Cortex of kidney (tissue), 1 donor: ENCODE measurements at places on chromosomes 3 and 15.

- no peak for DNase-seq
These were observed 13.6 kb downstream of the CCDC12 start for GRCh38 chr3:46962990-46963389.

- no peak for DNase-seq
These were observed 368.0 kb upstream of the AGTR1 start for GRCh38 chr3:148329481-148330235.

- DNase-seq = no peak
These were observed 70.1 kb upstream of the GLCE start for GRCh38 chr15:69090197-69090948.

DNA sequence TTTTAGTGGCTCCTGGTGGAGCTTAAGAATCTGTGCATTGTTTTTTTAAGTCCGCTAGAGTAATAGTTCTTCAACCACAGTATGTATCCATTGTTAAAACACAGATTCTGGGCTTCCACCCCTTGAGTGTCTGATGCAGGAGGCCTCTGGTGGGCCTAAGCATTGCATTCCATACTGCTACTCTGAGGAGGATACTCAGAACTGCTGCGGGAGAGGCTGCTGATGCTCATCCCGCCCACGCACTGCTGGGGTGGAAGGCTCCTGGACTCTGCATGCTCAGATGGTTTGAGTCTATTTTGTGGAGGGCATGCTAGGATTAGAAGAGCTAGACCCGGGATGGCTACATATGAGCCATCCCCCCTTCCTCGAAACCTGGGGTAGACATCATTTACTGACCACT, 74.4 kb downstream of the THSD4 start:
- no peak for DNase-seq

DNA sequence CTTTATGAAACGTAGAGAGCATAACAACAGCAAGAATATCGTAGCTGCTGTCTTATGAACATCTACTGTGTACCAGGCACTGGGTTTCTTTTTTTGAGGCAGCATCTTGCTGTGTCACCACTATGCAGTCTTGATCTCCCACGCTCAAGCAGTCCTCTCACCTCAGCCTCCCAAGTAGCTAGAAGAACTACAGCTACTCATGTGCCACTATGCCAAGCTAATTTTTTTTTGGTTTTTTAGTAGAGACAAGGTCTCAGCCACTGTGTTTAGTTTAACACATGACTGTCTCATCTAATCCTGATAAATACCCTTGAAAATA, 129.9 kb downstream of the VGLL4 start:
- no peak for DNase-seq

- no peak for DNase-seq
These were observed 309.9 kb downstream of the RPLP1 start for GRCh38 chr15:69762373-69763148.

GRCh38 chr15:62578546-62578945, 413.5 kb upstream of the C2CD4B start:
- no peak for DNase-seq

DNA sequence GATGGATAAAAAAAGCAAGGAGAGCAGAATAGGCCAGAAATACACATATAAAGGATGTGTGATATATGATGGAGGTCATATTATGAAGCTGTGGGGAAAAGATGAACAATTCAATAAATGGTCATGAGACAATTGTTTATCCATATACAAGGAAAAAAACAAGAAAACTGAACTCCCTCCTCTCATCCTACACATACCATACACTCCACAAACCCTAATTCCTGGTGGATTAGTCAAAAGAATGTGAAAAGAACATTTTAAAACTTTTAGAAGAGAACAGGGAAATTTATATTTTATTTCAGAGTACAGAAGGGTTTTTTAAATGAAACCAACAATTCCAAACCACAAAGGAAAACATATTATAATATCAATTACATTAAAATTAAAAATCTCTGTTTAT, 34.5 kb upstream of the NR2E3 start:
- DNase-seq = no peak

DNA sequence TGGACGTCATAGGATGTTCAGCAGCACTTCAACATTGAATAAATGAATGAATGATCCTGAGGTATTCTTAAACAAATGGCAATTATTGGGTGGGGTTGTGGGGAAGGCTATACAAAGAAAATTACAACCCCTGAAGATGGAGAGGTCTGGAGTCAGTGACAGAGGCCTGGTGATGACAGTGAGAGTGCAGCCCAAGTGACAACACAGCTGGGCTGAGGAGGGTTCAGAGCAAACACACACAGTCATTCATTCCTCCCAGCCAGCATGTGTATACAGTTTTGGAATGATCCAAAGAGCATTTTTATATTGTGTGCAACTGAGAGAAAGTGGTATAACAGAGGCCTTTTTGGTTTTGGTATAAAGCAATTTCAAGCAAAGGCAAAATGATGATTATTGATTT, 148.1 kb downstream of the ANO10 start:
- no peak for DNase-seq

DNA sequence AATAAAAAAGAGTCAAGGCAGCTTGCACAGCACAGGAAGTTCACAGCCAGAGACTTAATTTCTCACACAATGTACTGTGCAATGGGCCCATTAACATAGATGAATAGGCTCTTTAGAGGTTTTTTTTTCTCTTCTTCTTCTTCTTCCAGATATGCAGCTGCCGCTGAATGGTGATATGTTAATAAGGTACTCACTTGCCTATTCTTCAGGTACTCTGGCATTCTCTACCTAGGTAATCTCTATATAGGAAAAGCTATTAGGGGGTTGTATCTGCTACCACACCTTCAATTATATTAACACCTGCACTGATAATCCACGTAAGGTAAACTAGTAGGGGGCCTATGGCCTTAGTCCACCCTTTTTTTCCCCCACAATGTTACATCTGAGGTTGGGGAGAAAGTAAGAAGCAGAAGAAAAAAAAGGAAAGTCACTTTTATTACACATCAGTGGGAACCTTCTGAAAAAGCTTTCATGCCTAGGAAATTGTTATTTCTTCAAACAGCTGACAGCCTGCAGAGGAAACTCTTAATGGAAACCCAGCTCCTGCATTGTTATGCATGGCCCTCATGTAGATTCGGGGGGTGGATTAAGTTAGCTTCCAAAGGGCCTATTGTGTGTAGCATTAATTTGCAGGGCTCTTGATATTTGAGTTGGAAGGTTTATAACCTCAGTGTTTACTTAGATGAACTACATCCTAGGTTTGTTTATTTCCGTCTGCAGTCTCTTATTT, 525.5 kb downstream of the ZIC1 start:
- no peak for DNase-seq

DNA sequence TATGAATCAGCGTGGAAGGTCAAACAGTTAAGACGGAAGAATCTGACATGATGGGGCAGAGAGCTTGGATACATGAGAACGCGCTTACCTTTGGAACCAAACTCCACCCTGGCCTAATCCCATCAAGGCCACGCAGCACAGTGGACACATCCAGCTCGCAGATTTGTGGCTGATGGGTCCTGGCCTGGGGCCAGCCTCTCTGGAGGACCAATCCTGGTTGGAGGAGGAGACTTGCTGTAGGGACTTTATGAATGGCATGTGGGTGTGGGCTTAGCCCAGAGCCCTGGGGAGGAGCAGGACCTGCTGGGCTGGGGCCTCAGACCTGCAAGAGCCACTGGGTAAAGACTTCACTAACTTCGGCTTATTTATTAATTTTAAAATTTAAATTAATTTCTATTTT, 73.4 kb upstream of the ANKRD34C start:
- DNase-seq = no peak

DNA sequence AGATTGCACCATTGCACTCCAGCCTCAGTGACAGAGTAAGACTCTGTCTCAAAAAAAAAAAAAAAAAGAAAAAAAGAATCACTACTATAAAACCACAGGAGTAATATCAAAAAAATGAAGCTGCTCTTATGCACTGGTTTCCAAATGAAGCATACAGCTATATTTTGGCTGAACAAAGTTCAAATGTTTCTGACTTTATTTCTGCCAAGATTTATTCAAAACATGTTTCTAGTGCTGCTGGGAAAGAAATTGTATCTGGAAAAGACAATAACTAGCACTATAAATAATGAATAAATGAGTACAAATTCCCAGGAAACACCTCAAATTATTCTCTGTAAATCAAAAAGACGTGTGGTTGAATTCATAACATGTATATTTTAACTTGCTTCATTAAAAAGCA, 102.5 kb upstream of the MME start:
- DNase-seq = no peak

DNA sequence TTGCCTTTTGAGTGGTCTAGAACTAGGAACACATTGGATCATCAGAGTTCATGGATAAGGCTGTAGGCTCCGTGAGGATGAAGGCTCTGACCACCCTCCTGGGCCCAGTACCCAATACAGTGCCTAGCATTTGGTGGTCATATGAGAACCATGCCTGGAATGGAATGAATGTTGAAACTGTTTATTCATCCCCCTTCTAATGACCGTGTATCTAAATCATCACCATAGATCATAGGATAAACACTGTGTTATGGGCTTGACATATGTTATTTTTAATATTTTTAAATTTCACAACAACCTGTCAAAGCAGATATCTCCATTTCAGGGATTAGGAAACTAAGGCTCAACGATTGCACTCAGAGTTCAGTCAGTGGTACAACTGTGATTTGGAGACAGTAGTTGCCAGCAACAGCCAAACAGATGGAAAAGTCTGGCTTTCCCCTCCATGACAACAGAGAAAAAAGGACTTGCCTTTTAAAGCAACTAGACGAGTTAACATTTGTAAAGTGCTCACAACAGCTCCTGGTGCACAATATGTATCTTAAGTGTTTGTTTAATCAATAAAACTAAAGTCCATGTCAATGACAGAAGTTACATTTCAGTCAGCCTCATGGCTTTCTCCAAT, 89.6 kb downstream of the TMEM266 start:
- no peak for DNase-seq

DNA sequence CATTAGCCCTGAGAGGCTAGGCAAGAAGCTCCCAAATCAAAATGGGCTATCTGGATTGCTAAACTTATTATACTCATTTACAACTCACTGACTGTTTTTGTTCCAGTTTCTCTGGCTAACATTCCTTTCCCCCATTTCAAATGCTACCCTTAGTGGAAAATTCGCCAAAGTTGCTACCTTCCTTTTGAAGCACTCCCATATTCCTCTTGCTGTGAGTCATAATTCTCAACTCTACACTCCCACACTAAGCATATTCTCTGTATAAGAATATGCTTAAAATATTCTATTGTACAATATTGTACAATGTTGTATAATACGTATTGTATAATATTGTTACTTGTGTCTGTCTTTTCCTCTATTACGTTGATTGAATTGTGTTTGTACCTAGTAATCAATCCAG, 398.6 kb downstream of the PYDC2 start:
- DNase-seq = no peak

DNA sequence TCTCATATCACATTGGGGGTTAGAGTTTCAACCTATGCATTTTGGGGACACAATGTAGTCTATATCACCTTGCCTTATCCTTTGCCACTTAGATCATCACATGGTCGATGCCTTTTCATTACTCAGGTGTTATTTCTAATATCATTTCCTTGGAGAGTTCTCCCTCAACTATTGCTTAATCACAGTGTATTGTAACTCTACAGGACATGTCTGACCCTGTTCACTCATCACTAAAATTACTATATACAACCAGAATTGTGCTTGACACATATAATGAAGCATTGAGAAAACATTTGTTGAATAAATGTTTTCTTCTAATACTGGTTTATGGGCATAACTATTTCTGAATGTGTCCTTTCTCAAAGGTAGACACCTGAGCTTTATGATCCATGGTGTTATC, 207.4 kb downstream of the EPHA6 start:
- no peak for DNase-seq

DNA sequence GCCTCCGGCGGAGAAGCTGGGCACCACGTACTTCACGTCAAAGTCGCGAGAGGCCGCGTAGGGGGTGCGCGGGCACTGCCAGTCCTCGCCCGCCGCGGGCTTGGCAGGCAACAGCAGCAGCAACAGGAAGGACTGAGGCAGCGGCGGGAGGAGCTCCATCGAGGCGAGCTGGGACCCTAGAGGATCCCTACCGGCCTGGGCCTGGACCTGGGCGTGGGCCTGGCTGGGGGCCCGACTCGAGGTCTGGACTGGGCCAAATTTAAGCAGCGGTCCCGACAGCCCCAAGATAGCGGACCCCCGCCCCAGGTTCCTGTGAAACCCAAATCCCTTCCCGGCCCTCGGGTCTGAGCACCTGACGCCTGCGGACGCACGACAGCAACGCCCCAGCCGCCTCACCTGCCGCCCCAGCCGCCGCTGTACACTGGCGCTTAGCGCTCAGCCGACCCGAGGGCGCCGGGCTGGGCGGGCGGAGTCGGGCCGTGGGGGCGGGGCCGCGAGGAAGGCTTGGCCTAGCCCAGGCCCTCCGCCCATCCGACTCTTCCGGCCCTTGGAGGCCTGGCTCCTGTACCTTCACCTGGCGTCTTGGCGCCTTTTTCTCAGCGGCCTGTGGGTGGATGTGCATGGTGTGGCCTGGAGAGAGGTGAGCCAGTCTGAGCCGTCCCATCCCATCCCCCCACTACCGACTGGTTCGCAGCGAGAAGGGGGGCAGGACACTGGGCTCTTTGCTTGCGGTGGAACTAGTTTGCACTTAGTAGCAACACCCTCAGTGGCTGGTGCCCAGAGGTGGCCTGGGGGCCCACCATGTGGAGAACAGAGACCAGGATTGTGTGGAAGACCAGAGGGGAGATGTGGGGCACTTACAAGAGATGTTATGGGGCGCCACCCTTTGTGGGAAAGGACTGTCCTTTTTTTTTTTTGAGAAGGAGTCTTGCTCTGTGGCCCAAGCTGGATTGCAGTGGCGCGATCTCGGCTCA, at the start of gene MST1R:
Gene MST1R (minus strand): TSS at position 423 of the 974 bp plus-strand sequence. CDS start 264 bp downstream, at position 159.
- no peak for DNase-seq

DNA sequence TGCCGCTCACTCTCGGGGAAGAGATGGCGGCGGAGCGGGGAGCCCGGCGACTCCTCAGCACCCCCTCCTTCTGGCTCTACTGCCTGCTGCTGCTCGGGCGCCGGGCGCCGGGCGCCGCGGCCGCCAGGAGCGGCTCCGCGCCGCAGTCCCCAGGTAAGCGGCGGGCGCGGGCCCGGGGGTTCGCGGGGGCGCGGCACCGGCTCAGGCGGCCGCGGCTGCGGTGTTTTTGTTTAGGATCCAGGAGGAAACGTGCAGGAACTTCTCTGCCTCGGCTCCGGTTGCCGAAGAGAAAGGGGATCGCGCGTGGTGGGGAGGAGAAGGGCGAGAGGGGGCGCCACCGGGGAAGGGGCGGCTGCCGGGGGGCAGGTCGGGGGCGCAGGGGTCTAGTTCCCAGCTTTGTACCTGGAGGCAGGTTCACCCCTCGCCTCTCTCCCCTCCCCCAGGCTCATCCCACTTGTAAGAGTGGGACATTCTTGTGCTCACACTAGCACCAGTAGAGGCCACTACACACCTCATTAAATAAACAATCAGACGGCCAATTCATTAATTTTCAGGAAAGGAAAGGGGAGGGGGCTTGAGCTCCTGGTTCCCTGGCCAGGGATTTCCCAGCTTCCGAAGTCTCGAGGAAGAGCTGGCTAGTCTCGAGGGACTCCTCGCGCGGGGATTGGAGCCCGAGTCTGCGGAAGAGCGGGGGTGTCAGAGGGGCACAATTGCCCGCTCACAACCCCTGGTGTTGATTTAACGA, 562 bp downstream of the NEO1 start:
- no peak for DNase-seq
